ENCODE measurements at places on chromosomes 11 and 22.

GRCh38 chr11:16296273-16296672, 60.1 kb downstream of the SOX6 start:
- DNase-seq: no peak

GRCh38 chr11:38460896-38461295, 1862.9 kb upstream of the RAG2 start:
- DNase-seq: peak; percentile 23

- no peak for DNase-seq
Observed at GRCh38 chr11:46808799-46809431, 37.2 kb downstream of the CKAP5 start.

- DNase-seq: no peak
Observed at GRCh38 chr11:120212259-120212878, 1.5 kb downstream of the OAF start.

- DNase-seq: no peak
Observed at GRCh38 chr11:132456751-132457328, 1075.5 kb downstream of the OPCML start.

- peak; percentile 88 for DNase-seq
Observed at GRCh38 chr22:26656891-26657851, at the start of gene MIAT. MIAT (plus strand) TSS chr22:26657588.

GRCh38 chr11:23903044-23903704, 593.7 kb upstream of the LUZP2 start:
- no peak for DNase-seq

DNA sequence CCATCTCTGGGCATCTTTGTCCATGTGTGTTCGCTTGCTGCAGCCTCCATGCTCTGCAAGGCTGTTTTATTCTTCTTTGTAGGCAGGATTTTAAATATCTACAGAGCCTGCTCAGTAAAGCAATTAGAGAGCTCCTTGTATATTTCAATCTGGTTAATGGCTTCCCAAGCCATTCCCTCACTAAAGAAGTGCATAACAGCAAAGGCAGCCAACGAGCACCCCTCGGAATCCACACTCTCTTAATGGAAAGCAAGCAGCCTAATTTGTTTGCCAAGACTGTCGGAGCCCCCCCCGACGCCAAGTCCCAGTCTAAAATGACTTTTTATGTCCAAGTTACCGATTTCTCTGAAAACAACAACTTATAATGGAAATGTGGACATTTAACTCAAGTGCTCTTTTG, 123.6 kb downstream of the ARL14EP start:
- DNase-seq: no peak
